ENCODE measurements at places on chromosomes 13 and 19.

DNA sequence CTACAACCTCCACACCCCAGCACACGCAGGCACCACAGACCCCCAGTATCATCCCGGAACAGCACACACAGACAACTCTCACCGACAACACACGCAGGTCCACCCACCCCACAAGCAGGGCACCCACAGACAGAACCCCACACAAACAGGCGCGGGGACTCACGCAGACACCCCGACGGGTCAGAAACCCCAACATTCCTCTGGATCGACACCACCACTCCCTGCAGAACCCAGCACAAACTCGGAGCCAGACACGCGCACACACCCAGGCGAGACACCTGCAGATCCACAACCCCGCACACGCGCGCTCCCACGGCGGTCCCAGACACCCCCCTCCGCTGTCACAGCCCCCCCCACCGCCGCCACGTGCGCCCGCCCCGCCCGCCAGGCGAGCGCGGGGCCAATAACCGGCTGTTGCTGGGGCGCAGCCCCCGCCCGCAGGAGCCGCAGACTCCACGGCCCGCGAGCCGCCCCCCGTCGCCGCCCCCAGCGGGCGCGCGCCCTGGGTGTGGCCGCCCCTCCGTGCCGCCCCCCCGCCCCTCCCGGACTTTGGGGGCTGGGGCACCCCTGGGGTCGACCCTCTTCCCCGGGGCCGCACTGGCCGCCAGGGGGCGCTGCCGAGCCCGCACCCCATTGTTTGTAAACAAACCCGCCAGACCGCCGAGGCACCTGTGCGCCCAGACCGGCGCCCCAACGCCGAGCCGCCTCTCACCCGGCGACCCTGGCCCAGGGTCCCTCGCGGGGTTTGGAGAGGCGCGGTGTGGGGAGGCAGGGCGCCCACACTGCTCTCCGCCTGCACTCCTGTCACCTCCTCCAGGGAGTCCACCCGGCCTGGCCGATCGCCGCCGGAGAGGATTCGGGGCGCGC is 712 bp downstream of the BBC3 start:
- peak; percentile 39 for DNase-seq

GRCh38 chr19:43809762-43810696 is 7.8 kb upstream of the LYPD5 start:
- DNase-seq: no peak

DNA sequence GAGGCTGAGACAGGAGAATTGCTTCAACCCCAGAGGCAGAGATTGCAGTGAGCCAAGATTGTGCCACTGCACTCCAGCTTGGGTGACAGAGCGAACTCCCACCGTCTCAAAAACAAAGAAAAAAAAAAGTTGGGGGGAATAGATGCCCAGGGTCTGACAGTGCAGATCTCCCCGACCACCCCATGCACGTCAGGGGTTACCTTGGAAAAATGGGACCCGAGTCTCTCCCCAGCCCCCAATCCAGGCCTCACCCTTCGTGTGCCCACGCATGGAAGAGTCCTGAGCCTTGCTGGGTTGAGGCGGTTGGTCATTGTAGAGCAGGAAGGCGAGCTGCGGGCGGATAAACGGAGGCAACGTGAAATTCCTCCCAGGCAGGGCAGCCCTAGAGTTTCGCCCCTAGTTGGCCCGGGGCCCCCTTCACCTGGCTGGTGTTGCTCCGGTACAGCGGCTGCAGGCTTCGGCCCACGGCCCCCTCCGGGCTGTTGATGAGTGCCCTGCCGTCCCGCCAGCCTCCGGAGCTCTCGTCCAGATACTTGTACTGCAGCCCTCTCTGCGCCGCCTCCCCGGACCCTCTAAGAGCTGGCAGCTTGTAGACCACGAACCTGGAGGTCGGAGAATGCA is 588 bp downstream of the DNASE2 start:
- peak; percentile 14 for DNase-seq

DNA sequence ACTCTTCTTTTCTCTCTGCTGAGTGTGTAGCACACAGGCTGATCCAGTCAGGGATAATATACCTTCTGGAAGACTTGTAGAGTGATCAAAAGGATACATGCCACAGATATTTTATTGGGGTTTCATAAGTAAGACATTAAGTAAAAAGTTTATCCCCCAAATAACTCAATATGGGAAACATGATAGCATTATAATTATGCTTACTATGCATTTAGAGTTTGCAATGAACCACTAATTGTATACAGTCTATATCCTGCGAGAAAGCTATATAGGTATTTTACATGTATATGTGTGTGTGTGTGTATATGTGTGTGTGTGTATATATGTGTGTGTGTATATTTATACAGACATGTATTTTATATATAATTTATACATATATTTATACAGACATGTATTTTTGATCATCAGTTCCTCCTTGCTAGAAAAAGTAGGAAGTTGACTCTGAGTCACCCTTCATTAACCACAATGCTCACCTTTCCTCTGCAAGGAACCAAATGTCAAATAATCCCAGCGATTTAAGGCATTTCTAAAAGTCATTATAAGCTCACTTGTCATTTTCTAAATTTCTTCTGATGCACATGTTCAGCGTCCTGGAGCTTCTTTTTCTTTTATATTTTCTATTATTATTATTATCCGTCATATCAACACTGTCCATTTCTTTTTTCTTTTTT is 312.5 kb upstream of the OBI1 start:
- no peak for DNase-seq

GRCh38 chr13:91817250-91817649 is 418.8 kb downstream of the GPC5 start:
- no peak for DNase-seq

DNA sequence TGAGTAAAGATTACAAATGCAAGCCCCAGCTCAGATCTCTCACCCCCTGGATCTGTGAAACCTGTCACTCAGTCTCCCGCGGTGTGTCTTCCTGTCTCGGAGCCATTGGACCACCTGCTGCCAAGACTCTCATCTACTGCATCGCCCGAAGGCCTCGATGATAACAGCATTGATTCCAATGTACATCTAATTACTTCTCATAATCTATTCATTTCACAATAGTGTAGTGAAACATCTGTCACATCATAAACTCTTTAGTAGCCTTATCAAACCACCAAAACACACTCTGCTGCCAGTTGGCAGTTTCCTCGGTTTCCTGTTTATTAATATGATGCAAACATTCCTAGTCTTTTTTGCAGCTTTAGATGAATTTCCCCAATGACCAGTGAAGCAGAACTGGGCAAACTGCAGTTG is 220.3 kb downstream of the POU4F1 start:
- no peak for DNase-seq

DNA sequence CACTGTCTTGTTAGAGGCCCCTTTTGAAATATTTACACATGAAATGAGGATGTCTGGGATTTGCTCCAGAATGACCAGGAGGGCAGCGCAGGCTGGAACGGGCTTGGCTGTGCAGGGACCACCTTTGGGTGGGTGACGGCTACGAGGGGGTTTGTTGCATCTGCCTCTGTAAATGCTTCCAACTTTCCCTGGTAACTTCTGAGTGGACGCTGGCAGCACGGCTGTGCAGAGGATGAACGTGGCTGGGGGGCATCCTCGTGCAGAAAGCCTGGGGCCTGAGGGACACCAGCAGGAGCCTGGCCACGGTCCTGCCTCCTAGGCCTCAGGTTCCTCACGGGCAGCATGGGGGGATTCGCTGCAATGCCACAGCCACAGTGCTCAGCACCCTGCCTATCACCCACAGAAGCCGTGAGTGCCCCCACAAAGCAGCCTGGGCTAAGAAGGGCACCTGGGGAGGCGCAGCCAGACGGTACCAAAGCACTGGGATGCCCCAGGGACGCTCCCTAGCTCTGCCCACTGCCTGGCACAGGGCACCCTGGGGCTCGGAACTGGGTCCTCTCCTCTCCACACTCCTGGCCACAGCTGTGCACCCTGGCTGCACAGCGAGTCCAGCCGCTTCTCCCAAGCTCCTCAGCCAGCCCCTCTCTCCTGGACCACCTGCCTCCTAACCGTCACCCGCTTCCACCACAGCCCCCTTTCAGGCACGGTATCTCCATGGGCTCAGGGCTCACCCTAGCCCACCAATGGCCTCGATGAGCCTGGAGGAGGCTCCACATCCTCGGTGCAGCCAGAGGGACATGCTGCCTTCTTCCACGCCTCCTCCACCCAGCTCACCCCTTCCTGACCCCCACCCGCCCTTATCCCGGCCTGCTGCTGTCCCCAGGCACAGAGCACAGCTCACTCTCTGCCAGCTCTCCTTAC is 44.5 kb downstream of the MLLT1 start:
- no peak for DNase-seq

- no peak for DNase-seq
Observed at GRCh38 chr13:76677043-76677442, 209.2 kb downstream of the KCTD12 start.

- no peak for DNase-seq
Observed at GRCh38 chr13:33119022-33119781, 103.0 kb downstream of the KL start.

GRCh38 chr19:45824041-45824471 is 8.9 kb upstream of the RSPH6A start:
- DNase-seq: peak; percentile 49

DNA sequence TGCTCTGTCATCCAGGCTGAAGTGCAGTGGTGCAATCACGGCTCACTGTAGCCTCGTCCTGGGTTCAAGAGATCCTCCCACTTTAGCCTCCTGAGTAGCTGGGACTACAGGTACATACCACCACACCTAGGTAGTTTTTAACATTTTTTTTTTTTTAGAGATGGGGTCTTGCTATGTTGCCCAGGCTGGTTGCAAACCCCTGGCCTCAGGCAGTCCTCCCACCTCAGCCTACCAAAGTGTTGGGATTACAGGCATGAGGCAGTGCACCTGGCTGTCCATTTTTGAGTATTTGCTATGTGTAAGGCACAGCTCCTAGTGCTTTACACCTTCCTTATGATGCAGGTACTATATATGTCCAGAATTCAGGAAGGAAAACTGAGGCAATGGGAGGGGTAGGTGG is 138.8 kb upstream of the ZNF536 start:
- no peak for DNase-seq

- DNase-seq: no peak
Observed at GRCh38 chr19:38554676-38555141, 63.0 kb downstream of the MAP4K1 start.

DNA sequence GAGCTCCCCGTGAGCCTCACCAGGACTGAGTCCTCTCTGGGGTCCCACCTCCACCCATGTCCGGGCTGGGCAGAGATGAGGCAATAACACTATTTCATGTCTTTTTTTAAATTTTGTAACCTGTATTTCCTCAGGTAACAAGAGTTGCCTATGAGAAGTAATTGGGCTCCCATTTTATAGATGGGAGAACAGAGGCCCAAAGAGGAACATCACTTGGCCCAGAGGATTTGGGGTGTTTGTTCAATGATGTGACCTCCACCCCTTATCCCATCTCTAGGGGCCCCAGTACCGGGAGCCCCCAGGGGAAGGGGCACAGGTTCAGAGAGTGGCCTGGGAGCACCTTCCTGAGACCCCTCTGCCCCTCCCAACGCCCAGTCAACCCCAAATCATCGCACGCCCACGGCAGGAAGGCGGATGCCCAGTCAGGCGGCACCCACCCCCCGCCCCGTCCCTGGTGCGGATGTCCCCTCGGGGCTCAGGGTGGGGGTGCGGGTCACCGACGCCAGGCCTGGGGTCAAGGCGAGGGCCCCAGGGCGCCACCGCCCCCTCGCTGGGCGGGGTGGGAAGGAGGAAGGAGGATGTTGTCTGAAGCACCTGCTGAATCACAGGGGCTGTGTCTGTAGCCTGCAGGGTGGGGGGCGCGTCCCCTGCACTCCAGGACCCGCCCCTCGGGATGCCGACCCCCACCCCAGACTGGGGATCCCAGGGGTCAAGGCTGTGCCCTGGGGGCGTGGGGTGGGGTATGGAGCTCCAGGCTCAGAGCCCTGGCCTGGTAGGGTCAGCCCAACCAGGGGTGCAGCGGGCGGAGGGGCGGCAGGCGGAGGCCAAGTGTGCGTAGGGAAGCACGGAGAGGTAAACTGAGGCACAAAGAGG is 9.0 kb upstream of the CIRBP start:
- no peak for DNase-seq

- DNase-seq: no peak
Observed at GRCh38 chr13:26585136-26585535, 27.7 kb downstream of the WASF3 start.

GRCh38 chr19:57786906-57787305 is 17.4 kb downstream of the ZNF586 start:
- no peak for DNase-seq

DNA sequence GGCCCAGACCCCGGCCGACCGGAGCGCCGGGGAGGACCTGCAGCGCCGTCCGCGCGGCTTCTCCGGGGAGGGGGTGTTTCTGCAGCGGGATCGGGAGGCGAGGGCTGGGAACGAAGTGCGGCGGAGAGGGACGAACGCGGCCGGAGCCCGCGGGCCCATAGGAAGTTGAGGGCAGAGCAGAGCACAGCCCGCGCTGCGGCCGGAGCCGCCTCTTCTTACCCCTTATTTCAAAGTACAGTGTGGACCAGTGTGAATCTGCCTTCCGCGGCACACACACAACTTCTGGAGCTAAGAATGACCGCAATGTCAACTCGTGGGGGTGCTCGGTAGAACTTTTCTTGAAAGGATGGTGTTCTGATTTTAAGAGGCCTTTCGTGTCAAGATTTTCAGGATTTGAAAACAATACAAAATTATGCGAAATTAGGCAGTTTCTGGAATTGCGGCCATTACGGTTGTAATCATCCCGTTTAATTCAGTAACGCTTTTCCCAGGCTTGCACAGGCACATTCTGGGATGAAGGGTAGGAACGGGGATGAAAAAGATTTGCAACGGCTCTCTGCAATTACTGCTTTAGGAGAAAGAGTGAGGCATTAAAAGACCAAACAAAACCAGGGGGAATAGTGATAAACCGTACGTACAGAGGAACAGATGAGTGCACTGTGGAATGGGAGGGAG is 821 bp downstream of the TDRD3 start:
- DNase-seq: peak; percentile 19

- no peak for DNase-seq
Observed at GRCh38 chr19:56108447-56109195, 12.5 kb downstream of the ZNF787 start.

DNA sequence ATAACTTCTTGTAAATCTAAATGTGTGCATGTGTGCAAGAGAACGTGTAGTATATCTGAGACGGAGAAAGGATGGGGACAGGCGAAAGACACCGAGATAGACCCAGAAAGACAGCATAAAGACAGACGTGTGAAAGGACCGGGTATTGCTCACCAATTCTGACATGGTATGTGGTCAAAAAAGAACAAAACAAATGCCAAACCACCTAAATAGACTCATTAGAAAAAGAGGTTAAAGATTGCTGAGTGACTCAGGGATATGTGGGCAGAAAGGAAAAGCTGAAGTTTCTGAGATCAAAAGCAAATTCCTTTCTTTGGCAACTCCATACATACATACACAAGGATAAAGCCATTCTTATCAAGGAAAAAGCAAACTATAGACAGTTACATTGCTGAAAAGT is 179.7 kb upstream of the TSC22D1 start:
- no peak for DNase-seq

DNA sequence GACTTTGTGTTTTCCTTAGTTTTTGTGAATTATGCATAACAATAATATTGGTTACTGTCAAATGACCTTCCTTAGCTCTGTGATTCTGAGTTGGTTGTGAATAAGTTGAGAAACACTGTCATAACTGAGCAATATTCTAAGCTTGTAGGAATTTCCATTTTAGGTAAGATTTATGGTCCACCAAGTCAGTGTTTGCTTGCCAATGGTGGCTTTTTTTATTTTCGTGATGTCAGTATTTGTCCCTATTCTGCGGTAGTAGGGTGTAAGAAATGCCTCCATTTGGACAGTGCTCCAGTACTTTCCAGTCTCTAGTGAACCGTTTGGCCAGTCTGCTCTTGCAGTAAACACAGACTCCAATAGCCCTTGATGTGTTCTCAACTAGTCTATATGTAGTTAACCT is 94.7 kb downstream of the FRY start:
- no peak for DNase-seq

GRCh38 chr13:40149611-40150274 is 494.3 kb downstream of the COG6 start:
- DNase-seq: peak; percentile 40

Measured in hypothalamus (tissue), 51 donors.